ENCODE measurements at places on chromosomes 2 and 18.

DNA sequence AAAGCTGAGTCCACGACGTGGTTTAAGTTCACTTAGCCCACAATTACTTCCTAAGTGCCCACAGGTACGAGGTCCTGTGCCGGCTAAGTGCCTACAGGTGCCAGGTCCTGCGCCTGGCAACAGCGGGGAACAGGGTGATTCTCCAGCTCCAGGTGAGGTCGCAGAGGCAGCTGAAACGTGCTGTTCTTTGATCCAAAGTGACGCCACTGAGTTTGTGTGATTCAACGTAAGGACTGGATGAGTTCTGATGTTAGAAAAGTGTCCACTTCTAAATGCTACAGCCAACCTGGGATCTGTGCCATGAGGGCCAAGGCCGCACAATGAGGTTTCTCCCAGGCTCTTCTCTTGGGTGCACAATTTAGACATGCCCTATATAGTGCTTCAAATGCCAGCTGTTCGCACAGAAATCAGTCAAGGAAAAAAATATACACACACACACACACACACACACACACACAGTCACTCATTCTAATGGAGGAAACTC, 57.5 kb downstream of the NDUFA10 start:
- no peak for DNase-seq

DNA sequence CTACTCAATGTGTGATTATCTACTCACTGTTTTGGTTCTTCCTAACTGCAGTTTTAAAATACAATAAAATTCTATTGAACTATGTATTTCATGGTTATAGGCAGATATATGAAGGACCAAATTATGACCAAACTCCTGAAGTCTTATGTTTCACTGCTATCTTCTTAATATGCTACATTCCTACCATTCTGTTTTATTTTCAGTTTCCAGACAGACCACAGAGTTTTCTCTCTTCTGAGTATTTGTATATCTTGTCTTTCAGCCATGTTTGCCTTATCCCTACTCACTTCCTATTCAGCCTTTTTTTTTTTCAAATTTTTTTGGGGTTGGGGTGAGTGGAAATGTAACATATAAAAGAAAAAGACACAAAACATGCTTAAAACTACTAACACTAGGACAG, 6.3 kb downstream of the RFTN2 start:
- DNase-seq = no peak

DNA sequence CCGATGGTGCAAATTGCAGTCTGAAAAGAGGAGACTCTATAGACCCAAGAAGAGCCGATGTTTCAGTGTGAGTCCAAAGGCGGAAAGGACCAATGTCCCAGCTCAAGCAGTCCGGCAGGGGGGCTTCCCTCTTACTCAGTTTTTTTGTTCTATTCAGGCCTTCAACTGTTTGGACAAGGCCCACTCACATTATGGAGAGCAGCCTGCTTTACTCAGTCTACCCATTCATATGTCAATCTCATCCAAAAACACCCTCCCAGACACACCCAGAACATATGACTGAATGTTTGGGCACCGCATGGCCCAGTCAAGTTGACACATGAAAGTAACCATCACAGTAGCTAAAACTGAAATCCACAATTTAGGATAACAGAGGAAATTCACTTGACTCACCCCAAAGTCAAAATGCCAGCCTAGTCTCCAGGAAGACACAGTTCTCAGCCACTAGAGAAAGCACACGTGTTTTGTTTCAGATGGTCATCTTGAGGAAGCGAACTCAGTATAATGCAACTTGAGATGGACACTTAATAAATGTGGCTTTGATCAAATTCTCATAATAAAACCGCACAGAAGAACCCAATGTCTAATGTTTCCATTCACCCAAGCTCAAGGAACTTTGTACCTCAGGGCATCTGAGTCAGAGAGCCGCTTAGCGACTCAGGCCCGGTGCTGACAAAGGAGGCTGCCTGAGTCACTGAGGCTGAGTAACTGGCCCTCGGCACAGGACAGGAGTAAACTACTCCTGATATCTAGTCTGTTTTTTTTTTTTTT, 2.4 kb downstream of the FHL2 start:
- DNase-seq = no peak

GRCh38 chr2:16614314-16614860, 51.2 kb downstream of the CYRIA start:
- DNase-seq = no peak

DNA sequence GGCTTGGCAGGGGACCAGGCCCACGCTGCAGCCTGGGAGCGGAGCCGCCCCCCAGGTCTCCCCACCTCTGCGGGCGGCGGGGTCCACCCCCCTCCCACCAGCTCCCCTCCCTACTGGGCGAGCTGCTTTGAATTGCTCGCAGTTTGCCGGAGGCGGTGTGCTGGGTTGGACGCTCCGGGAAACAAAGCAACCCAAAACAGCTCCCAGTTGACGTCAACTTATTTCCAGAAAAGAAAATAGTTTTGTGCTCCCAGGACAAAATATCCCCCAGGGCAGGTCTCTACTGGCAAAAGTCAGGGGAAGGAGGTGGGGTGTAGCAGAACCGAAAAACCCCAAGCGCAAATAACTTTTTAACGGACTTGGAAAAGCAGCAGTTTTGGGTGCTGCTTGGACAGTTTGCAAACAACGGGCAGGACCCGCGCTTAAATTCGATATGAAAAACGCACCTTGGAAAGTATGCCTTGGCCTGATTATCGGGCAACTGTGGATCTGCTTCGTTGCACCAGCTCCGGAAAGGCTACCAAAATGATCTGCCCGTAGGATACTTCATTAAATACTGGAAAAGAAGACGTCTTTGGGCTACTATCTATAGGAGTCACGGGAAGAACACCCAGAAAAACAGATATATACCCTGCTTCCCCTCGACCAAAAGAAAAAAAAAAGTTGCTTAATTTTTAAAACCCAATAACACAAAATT, 2.8 kb upstream of the KCTD1 start:
- no peak for DNase-seq

GRCh38 chr2:44314362-44314761, 39.1 kb downstream of the SLC3A1 start:
- peak; percentile 40 for DNase-seq

DNA sequence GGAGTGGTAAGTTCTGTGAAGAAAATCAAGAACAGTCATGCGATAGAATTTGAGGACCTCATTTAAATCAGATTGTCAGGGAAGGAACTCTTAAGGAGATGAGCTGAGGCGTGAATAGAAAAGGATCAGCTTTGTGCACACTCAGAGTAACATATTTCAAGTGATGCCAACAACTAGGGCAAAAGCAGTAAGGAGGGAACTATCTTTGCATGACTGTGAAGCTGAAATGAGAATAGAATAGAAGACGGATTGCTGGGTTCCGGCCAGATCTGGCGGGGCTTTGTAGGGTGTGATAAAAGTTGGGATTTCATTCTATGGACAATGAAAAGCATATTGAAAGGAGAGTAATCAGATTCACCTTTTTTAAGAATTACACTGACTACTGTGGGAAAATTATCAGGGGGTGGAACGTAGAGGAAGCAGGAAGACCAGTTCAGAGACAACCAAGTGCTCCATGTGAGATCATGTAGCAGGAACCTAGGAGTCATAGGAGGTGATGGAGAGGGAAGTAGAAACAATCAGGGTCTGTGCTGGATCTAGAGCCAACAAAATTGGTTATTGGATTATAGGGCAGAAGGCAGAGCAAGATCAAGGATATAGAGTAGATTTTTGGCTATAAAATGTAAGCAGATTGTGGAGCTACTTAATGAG, 884.3 kb downstream of the DCC start:
- no peak for DNase-seq

DNA sequence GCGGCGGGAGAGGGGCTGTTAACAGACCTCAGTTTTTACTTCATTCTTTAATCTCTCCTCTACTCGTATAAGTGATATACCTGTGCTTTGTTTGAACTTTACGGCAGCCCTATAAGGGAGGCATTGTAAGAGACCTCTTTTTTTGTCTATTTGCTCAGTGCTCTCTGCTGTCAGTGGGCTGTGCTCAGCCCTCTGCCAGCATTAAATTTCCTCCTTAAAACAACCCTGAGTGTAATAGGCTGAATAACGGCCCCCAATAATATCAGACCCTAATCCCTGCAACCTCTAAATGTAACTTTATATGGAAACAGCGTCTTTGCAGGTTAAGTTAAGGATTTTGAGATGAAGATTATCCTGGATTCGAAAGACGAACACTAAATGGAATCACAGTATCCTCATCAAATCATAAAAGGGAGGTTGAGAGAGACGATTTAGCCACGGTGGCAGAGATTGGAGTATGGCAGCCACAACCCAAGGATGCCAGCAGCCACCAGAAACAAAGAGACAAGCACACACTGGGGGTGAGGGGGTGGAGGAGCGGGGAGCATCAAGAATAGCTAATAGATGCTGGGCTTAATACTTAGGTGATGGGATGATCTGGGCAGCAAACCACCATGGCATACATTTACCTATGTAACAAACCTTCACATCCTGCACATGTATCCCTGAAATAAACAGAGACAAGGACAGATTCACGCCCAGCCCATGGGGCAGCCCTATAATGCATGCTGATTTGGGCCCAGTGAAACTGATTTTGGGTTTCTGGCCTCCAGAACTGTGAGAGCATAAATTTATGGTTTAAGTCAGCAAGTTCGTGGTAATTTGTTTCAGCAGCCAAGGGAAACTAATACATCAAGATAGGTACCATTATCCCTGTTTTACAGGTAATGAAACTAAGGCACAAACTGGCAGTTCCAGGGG, 894 bp upstream of the FARSB start:
- no peak for DNase-seq

- no peak for DNase-seq
These were observed 99.1 kb downstream of the EN1 start for GRCh38 chr2:118748245-118748885.

GRCh38 chr2:146762786-146763185, 1082.0 kb upstream of the ACVR2A start:
- no peak for DNase-seq

DNA sequence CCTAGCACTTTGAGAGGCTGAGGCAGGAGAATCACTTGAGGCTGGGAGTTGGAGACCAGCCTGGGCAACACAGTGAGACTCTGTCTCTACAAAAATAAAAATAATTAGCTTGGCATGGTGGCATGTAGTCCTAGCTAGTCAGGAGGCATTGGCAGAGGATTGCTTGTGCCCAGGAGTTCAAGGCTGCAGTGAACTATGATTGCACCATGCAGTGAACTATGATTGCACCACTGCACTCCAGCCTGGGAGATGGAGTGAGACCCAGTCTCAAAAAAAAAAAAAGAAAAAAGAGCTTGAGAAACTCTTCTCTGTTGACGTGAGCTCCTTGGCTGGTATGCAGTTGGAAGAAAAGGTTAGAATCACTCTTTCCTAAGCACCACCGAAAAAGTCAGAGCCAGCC, 125.1 kb upstream of the TNP1 start:
- no peak for DNase-seq

- DNase-seq = no peak
These were observed 294.4 kb upstream of the EPC2 start for GRCh38 chr2:148350199-148350598.

GRCh38 chr18:48926420-48926857, 24.3 kb downstream of the SMAD7 start:
- DNase-seq = no peak

GRCh38 chr2:10771786-10772185, 40.8 kb downstream of the PDIA6 start:
- DNase-seq = no peak

DNA sequence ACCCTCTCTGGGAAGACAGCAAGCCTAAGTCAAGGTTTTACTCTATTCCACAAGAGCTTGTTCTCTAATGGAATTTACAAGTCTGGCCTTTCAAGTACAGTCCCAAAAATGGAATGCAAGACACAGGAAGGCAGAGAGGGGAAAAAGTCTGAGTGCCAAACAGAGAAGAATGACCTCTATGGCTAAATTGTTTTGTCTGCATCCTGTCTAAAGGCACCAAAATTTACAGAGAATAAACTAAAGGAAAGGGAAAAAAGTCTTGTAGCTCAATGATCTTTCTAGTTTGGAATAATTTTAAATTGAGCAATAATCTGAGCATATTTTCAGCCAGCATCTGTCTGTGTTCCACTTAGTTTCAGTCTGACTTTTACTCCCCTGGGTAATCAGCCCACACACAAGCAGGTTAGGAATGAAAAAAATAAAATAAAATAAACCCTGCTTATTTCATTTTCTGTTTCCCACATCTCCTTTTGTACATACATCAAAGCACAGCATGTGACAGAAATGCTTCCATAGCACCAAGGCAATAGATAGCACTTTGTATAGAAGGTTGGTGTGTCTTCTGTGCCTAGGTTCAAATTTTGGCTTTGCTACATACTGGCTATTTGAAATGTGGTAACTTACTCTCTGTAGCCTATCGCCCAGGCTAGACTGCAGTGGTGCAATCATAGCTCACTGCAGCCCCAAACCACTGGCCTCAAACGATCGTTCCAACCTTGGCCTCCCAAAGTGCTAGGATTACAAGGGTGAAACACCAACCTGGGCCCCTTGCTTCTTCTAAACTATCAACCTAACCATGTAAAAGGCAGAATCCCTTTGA, 105.1 kb downstream of the SLC8A1 start:
- DNase-seq = no peak

GRCh38 chr2:112149194-112149593, 11.0 kb downstream of the FBLN7 start:
- no peak for DNase-seq

- DNase-seq = peak; percentile 95
These were observed 6.4 kb downstream of the TNS1 start for GRCh38 chr2:217996361-217996760.

DNA sequence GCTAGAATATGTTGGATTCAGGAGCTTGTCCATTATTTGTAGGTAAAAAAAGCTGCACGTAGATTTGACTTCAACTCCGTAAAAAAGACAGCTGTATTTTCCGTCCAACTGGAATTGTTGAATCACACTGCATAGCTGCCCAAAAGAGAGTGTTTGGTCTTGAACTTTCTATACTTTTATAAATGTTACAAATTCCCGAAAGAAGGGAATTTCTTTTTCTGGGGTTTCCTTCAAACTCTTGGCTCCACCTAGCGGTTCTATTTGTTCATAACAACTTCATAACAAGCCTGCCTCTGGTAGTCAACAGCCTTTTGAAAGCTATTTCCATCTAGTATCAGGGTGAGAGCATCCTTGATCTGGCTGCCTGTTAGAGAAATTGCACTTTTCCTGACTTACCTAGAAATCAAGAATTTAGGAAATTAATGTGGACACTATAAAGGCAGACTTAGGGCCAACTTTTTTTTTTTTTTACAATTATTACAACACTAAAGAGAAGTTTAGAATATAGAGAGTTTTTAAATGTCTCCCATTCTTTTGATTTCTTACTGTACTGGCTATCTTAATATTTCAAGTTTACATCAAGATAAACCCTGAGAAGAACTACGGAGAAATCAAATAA, 48.1 kb downstream of the TMEM185B start:
- DNase-seq = peak; percentile 88

DNA sequence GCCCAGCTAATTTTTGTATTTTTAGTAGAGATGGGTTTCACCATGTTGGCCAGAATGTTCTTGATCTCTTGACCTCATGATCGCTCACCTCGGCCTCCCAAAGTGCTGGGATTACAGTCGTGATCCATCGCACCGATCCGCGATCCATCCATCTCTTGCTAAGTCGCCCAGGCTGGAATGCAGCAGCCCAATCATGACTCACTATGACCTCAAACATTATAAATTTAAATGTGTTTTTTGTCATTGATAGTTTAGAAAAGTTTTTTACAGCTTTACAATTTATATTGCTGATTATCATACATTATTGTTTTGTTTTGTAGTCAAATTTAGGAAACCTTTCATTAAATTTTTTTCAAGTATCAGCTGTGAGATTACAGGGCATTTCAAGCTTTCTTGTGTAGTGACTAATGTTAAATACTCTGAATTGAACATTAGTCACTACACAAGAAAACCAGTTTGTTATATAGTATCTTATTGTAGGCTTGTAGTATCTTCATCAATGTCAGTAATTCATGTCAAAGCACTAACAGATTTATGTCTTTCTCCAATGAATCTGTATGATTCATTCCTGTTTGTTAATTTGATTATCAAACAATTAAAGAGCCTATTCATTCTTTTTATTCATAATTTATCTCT, 37.5 kb downstream of the NR4A2 start:
- no peak for DNase-seq
